ENCODE measurements at places on chromosomes 13 and 19.

GRCh38 chr13:108985166-108985565 is 355.8 kb downstream of the MYO16 start:
- no peak for DNase-seq

DNA sequence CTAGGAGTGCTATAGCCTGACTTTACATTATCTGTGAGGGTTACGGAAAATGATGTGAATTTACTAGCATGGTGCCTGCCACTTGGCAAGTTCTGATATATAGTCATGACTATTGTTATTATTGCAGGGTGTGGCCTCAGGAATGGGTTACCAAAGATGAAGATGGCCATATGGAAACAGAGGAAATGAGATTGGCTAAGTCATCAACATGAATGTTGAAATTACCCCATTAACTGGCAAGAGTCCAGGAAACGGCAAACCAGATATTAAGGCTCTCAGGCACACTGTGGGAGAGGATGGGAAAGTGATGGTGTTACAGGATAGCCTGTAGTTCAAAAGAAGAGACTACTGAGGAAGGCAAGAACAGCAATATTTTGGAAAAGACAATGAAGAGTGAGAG is 183.3 kb downstream of the KCNRG start:
- no peak for DNase-seq

- no peak for DNase-seq
Observed at GRCh38 chr19:19109601-19110000, 28.7 kb downstream of the TMEM161A start.

DNA sequence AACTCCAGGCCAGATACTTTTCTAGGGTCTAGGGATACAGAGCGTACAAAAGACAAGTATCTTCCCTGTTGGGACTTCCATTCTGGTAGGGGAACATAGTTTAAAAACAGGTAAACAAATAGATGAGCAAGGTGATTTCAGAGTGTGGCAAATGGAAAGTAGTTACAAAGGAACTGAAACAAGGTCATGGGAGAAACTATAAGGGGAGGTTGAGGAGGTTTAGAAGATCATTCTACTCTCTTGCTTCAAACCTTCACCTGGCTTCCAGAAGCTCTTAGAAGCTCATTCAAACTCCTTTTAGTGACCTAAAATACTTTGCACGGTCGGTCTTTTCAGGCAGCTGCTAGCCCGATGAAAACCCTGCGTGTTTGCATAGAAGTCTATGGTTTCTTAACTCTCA is 9.1 kb downstream of the FFAR2 start:
- no peak for DNase-seq

DNA sequence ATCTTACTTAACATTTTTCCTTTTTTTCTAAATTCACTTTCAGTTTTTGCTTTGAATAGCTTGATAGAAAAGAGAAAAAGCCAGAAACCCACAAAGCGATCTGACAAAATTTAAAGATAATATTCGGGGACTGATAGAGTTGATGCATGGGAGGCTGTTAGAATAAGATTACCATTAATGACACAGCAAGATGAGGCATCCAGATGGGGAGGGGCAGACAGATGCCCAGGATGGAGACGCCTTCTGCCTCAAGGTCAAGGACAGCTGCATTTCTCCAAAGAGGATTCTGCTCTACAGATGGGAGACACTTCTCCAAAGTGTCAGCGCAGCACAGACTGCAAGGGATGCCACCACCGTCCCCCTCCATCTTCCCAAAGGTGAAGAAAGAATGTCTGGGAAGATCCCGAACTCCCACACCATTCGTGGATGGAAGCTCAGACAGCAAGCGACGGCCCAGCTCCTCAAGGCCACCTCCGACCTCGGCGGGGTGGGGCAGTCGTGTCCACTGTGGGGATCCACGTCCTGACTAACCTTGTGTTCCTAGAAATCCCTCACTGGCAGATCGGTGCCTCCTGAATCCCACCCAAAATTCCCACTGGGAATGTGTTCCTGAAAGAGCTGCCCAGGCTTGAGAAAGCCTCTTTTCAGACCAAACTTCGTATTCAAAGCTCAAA is 32.9 kb downstream of the NAXD start:
- no peak for DNase-seq

- no peak for DNase-seq
Observed at GRCh38 chr19:34503531-34504272, 22.1 kb downstream of the WTIP start.

DNA sequence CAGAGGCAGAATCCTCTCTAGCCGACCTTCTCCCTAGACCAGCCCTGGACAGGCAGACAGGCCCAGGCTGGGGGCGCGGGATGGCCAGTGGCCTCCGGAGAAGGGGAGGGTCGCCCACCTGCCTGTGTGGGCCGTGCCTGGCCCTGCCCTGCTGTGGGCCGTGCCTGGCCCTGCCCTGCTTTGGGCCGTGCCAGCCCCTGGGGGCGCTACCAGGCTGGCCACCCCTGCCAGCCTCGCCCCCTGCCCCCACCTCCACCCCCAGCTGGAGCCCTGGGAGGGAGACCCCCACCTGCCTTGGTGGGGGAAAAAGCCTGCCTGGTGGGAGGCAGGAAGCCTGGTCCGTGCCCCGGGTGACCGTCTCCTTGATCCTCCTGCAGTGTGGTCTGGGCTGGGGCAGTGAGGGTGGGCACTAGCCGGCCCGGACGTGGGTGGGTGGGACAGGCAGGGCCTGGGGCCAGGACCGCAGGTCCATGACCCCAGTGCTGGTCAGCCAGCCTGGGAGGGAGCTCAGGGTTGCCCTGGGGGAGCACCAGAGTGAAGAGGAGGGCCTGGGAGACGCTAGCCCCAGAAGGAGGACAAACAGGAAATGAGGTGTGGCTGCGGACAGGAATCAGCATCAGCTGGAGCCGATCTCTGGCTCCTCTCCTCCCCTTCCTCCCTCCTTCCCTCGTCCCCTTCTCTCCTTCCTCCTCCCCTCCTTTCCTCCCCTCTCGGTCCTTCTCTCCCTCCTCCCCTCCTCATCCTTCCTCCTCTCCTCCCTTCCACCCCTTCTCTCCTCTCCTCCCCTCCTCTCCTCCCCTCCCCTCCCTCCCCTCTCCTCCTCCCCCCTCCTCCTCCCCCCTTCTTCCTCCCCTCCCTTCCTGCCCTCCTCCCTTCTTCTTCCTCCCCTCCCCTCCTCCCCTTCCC is 5.1 kb upstream of the MKNK2 start:
- DNase-seq: no peak

DNA sequence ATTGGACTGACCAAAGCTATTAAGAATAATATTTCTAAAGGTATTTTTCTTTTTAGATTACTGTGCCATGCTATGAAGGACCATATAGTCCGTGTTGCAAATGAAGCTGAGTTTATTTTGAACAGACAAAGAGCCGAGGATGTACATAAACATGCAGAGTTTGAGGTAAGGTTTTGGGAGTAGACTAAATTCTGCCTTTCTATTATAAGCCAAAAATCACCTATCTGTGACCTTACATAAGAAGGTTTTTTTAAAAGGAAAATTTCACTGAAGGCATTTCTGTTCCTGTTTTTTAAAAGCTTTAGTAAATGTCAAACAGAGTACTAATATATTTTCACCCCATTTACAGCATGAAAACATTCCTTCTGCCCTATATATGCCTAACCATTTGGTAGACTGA is 127.4 kb downstream of the MAB21L1 start:
- no peak for DNase-seq

GRCh38 chr19:40990972-40991381 is at the start of gene CYP2B6:
CYP2B6 (plus strand) TSS chr19:40991282; CDS start chr19:40991306, 24 bp downstream.
- no peak for DNase-seq

GRCh38 chr19:6535558-6536137 is 4.8 kb downstream of the TNFSF9 start:
- DNase-seq: no peak

- DNase-seq: no peak
Observed at GRCh38 chr19:31436121-31436776, 87.0 kb upstream of the TSHZ3 start.

DNA sequence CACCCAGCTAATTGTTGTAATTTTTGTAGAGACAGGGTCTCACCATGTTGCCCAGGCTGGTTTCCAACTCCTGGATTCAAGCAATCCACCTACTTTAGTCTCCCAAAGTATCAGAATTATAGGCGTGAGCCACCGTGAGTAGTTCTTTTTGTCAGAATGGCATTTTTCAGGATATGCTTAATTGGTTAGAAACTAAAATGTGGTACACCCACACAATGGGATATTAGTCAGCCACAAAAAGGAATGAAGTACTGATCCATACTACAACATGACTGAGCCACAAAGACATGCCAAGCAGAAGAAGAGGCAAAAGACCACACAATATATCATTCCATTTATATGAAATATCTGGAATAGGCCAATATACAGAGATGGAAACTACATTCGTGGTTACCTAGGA is 41.7 kb upstream of the MAP3K10 start:
- no peak for DNase-seq

GRCh38 chr19:43704002-43704705 is 11.7 kb upstream of the IRGC start:
- no peak for DNase-seq

GRCh38 chr13:46392967-46393366 is 5.9 kb upstream of the RUBCNL start:
- DNase-seq: no peak

GRCh38 chr19:31674503-31675192 is 325.4 kb upstream of the TSHZ3 start:
- DNase-seq: no peak

- no peak for DNase-seq
Observed at GRCh38 chr13:62434081-62434480, 1018.4 kb upstream of the PCDH20 start.

DNA sequence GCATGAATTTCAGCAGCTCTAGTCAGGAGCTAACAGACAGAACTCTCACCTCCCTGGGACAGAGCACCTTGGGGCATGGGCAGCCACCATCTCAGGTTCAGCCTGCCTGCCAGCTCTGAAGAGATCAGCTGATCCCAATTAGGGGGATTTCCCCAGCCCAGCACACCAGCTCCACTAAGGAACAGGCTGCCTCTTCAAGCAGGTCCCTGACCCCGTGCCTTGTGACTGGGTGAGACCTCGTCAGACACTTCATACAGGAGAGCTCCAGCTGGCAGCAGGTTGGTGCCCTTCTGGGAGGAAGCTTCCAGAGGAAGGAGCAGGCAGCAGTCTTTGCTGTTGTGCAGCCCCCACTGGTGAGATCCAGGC is 84.5 kb upstream of the UFM1 start:
- DNase-seq: no peak

- DNase-seq: no peak
Observed at GRCh38 chr19:51392701-51393100, 2.3 kb upstream of the C19orf84 start.

Measured in T-helper 9 cell (primary cell).